ENCODE measurements at places on chromosomes 4 and X. TPM values are rescaled to one million over a fixed set of nuclear protein-coding genes. Genes with fewer than 3 reads are reported as not detected.

ATP10D gene
- total RNA-seq: 9.2 TPM

PCGF3 gene
- 26.5 TPM for total RNA-seq

CBR4 gene
- total RNA-seq: 5.8 TPM

EBP gene
- 105 TPM for total RNA-seq

CT83 gene
- total RNA-seq: not detected

SLC25A4 gene
- 16.2 TPM for total RNA-seq

VCX gene
- total RNA-seq: 3.8 TPM

TMPRSS11B gene
- not detected for total RNA-seq

AP1S2 gene
- 26.6 TPM for total RNA-seq

EOLA1 gene
- total RNA-seq: 7.4 TPM

DTHD1 gene
- not detected for total RNA-seq

HEPH gene
- total RNA-seq: not detected

GAGE12E gene
- total RNA-seq: not detected

FGB gene
- not detected for total RNA-seq

MAGEE1 gene
- total RNA-seq: not detected

PPARGC1A gene
- 0.27 TPM for total RNA-seq

PDE5A gene
- 12.8 TPM for total RNA-seq

CXCL13 gene
- not detected for total RNA-seq

ESX1 gene
- total RNA-seq: 10.8 TPM

UBA6 gene
- total RNA-seq: 140 TPM

PABPC1L2B gene
- total RNA-seq: 0.06 TPM
